ENCODE measurements at places on chromosomes 12 and 14.

DNA sequence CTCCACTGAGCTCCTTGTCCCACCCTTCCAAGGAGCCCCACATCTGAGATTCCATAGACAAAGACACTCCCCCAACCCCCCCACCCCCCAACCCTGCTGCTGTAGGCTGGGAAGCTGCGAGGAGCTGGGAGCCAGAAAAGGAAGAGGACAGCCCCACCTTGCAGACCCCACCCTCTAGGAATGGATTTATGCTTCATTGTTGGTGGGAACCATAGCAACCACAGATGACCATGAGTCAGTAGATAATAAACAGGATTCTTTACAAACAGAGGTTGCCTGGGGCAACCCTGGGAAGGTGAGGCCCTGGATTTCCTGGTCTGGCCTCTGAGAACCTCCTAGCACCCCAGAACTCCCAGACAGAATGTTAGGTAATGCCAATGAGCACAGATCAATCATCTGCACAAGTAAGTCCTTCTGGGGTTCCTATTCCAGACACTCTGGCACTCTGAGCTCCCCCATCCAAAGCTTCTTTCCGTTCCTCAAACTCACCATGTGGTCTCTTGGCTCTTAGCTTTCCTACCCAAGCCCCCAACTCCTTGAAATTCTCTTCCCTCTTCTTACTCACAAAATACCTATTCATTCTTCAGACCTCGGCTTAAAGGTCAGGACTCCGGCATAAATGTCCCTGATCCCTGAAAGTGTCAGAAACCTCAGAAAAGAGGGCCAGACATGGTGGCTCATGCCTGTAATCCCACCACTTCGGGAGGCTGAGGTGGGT is 15.2 kb upstream of the PLEKHG6 start:
- no peak for DNase-seq

- no peak for DNase-seq
Observed at GRCh38 chr12:108757856-108758255, 26.5 kb upstream of the CORO1C start.

DNA sequence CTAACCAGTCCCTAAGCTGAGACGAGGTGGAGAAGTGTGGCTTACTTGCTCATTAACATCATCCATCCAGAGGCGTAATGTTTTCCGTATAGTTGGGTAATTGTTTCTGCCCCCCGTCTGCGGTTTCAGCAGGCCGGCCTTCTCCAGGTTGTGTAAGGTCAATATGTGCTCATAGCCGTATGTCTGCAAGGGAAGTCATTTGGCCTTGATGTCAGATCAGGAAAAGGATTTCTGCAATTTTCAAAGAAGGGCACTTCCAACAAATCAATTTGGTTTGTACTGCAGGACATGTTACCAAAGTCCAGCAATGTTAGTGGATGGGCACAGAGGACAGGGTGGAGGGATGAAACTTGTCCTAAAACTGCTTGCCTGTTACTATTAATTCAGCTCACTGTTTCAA is 9.9 kb upstream of the DIABLO start:
- no peak for DNase-seq

- no peak for DNase-seq
Observed at GRCh38 chr12:25200703-25201102, 5.7 kb downstream of the ETFRF1 start.

- DNase-seq, result no peak
Observed at GRCh38 chr14:79656056-79656455, 555.2 kb downstream of the DIO2 start.

All from posterior cingulate gyrus (tissue), 11 donors.